Activated CD8-positive, alpha-beta memory T cell treated with anti-CD3 and anti-CD28 coated beads for 1 hour (primary cell): ENCODE measurements at places on chromosomes 2 and 18.

DNA sequence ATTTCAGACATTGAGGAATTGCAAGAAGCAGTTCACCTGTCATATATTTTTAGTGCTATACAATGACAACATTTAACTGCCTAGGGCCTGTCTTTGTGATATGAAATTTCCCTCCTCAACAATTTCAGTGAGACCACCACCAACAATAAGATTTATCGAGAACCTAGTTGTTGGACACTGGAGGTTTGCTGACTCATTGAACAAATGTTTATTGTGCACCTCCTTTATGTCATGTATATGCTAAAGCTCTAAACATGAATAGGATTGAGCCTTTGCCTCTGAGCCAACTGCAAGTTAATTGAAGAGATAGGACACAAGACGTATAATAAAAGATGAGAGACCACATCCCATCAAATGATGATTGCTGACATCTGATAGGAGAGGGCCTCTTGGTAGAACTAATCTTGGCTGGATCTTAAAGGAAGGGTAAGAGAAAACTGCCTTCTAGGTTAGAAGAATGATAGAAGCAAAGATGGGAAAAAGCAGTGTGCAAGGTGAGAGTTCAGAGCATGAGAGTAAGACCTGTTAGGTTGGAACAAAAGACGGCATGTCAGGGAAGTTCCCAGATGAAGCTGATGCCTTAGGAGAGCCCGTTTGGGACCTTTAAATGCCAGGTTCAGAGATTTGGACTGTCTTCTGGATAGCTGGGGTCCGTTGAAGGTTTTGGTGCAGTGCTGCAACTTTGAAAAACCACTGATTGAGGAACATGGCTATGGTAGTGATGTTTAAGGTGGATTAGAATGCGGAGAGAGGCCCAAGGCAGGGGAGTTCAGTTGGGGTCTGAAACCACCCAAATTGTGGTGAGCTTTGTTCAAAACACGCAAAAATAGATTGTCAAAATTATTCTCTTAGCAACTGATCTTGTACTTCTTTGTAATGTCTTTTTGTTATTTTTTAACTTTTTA is 133.0 kb upstream of the EML6 start:
- no peak for DNase-seq

GRCh38 chr2:183081911-183082310 is 3.4 kb downstream of the DUSP19 start:
- no peak for DNase-seq

GRCh38 chr18:63819786-63820185 is 44.6 kb downstream of the SERPINB7 start:
- DNase-seq = no peak

DNA sequence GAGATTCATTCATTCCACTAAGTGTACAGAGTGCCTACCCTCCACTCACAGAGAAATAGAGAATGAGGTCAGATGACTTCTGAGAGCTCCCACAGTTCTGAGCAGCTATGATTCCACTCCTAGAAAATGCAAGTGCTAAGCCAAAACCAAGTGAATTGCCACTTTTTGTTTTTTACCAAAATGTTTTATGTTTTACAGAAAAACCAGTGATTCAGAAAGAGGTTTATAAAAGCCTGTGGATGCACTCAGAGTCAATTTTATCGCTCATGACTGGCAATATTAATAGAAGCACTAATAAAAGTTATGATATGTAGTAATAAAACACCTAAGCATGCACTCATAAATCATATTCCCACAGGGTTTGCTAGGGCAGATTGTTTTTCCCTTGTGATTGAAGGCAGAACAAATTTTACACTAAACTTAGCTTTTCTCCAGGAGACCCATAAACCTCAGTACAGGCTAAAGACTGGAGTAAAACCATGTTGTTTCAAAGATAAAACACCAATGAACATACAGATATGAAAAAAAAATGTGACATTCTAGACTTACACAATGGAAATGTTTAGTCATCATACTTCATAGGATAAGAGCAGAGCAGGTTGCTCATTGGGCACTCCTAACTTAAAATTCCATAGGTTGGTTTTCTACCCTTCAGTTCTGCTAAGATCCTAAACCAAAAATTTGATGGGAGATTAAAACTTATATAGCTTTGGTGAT is 67.5 kb downstream of the PDK1 start:
- no peak for DNase-seq

DNA sequence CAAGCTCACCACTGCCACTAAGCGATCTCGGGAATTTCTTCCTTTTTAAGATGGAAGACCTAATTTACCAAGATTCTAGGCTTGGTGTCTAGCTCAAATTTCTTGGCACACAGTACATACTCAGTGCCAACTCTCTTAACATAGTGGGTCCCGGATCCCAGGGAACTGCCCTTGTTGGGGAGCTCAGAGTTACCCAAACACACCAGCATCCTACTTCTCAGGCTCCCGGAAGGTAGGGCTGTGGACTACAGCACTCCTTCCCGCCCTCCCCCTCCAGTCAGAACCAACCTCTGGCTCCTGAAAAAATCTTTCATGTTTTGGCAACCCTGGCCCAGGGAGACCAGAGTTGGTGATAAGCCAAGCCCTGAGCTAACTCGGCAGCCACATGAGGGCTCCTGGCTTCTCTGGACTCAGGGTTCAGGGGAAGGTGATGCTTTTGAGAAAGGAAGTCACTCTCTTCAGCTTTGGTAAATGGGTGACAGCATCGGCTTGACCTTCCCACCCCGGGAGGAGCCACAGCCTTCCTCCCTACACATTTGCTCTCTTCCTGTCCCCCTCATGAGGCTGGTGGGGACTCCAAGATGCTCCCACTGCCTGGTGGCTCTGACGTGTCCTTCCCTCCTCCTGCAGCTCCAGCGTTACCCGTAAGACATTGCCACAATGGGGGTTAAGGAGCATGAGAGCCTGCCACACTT is 8.8 kb downstream of the ODC1 start:
- DNase-seq = no peak

DNA sequence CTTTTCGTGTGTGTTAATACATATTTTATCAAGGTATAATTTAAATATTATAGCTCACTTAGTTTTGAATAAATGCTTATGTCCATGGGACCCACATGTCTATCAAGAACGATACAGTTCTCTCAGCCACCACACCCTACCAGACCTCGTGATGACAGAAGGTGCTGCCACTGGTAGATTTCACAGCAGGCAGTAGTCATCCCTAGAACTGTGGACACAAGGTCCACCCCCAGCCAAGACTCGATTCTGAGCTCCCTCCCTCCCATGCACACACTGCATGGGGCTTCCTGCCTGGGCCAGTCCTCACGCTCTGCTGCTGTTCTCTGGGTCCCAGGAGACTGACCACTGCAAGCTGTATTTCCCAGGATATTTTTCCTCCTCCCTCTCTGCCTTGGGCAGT is 26.5 kb upstream of the CREB1 start:
- DNase-seq = no peak

DNA sequence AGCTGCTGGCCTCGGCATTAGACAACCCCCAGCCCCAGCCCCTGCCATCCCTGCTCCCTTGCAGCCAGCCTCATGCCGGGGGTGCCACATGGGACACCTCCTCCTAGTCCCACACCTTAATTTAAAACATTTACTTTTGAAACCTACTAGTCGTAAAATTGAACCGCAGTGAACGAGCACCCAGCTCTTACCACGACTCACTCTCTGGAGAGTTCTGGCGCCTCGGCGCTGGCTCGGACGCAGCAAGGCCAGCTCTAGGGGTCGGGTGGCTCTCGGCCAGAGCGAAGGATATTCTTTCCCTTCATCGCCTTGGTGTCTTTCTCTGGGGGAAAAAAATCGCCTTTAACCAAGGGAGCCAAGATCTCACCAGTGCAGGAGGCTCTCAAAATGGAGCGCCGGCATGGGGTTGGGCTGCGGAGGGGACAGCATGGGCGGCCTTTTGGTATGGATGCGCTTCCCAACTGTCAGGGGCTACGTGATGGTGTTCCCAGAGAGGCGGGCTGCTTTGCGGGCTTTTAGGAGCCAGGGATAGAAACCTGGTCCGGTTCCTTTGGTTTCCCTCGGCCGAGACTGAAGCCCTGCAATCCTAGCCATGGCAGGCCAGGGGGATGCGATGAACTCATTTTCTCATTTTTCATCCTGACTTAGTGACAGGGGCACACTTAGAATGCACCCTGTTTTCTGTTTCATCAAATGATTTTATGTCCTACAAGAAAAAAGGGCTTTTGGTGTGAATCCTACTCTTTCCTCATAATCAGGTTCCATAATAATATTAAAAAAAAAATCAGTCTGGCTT is 2.0 kb downstream of the HPCAL1 start:
- no peak for DNase-seq

GRCh38 chr18:48367557-48367956 is 41.6 kb downstream of the ZBTB7C start:
- no peak for DNase-seq

DNA sequence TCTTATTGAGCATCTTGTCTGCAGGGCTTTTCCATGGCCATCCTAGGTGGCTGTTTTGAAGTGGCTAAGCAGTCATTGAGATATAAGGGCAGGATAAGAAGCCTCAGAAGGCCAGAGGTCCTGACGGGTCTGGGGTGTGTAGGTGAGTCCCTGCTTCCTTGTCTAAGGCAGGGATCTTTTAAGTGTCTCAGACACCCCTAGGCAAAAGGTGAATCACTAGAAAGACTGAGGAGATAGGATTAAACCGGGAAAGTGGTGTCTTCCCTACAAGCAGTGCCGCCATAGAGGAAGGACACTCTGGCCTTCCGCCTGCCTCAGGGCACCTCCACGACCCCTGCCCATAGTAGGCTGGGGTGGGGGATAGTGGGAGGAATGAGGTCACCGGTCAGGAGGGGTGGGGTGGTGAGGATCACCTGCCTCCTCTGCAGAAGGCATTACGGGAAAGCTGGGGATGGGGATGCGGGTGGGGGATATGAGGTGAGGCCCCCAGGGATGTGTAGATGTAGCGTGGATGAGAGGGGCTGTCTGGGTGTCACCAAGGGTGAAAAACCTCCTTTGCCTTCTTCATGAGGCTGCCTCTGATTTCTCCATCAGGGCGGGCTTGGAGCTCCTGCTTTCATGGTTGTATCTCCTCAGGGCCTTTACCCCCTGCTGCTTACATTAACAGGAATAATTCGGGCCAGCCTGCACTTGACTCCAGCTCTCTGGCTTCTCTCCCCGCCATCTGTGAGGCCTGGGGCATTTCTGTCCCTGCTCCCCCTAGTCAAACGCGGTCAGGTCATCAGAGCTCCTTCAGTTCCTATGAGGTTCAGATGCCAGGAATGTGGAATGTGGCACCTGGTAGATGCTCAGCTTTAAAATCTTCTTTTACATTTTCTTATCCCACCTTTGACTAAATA is 244.0 kb downstream of the DYSF start:
- DNase-seq = no peak

GRCh38 chr18:11163665-11164064 is 14.3 kb upstream of the PIEZO2 start:
- no peak for DNase-seq

- DNase-seq = no peak
These were observed 19.7 kb downstream of the SH3BP4 start for GRCh38 chr2:234971496-234971895.

- no peak for DNase-seq
These were observed 37.1 kb downstream of the CD28 start for GRCh38 chr2:203743441-203743981.

DNA sequence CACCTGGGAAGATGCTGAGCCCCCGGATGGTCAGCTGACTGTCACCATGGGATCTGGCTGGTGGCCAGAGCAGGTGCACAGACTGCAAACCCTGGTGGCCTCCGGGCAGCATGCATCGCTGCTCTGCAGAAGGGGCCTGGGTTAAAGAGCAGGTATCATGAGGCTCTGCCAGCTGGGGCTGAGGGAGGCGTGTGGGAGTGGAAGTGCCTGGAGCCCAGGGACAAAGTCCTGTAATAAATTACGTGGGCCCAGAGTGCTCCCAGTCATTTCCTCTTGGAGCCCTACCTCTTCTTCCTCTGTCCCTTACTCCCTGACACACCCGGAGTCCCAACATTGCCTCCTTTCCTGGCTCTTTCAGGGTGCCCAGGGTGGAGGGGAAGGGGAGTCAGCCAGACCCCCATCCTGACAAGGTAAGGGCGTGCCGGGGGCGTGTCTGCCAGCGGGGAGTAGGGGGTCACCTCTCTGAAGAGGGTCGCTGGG is at the start of gene MYO7B:
Gene MYO7B (plus strand): TSS at position 262 of the 480 bp plus-strand sequence. CDS start 24,040 bp downstream, outside the sequence.
- DNase-seq = no peak

DNA sequence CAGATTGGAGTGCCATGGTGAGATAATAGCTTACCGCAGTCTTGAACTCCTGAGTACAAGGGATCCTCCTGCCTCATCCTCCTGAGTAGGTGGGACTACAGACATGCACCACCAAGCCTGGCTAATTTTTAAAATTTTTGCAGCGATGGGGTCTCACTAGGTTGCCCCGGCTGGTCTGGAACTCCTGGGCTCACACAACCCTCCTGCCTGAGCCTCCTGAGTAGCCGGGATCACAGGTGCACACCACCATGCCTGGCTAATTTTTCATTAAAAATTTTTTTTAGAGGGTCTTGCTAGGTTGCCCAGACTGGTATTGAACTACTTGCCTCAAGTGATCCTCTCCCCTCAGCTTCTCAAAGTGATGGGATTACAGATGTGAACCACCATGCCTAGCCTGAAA is 27.8 kb downstream of the RAB31 start:
- DNase-seq = no peak

DNA sequence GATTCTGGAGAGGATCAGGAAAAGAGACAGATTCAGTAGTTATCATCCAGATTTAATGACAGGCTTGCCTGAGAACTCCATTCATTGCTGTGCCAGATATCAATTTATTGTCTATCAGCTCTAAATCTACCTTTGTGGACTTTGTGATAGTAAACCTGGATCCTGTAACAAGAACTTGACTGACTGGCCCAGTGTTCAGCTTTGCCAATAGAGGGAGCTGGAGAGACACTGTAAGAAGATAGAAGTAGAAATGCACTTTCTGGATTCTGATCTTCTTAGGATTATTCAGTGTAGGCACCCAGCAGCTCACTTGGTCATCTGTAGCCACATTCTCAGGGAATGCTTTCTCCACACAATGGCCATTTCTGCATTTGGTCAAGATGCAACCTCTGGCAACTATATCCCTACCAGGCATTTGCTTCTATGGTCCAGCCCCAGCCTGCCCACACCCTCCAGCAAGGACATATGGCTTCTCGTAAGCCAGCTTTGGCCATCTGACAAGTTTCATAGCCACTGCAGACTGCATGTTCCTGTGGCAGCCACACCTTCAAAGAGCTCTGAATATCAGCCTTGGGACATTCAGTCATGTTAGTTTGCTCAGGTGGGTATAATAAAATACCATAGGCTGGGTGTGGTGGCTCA is 6.1 kb upstream of the SERPINB8 start:
- DNase-seq = no peak

- no peak for DNase-seq
These were observed 65.0 kb downstream of the ZNF385B start for GRCh38 chr2:179796213-179797007.

GRCh38 chr18:66971960-66972359 is 368.1 kb upstream of the CDH19 start:
- DNase-seq = no peak

DNA sequence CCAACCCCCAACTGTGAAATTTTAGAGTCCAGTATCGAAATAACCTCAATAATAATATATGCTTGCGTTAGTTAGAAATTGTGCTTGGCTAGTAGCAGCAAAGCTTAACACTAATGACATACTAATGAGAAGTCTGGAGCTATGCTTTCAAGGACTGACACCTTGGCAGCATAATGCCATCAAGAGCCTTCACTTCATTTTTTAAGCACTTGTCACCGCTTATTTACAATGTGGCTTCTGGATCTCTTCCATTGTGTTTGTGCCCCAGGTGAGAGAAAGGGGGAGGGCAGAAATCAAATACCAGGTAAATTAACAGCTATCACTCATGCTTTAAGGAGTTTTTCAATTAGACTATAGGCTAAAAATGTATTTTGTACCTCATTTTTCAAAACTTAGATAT is 101.5 kb downstream of the CDH7 start:
- DNase-seq = no peak
